Heart left ventricle (tissue), 16 donors: ENCODE measurements at places on chromosomes 2 and 18. TPM values are rescaled to one million over a fixed set of nuclear protein-coding genes. Genes with fewer than 3 reads are reported as not detected.

Gene GCG
- not detected for polyA plus RNA-seq

- H3K4me1 ChIP-seq = no peaks in the 10 kb centered on the region
- H3K36me3 ChIP-seq = no peaks in the 10 kb centered on the region
- H3K27ac ChIP-seq = no peak overlapping the region
- H3K4me3 ChIP-seq = no peak overlapping the region
- peak; percentile 16 for DNase-seq
Measured at GRCh38 chr18:22900558-22901238, 32.4 kb upstream of the RBBP8 start.

DNA sequence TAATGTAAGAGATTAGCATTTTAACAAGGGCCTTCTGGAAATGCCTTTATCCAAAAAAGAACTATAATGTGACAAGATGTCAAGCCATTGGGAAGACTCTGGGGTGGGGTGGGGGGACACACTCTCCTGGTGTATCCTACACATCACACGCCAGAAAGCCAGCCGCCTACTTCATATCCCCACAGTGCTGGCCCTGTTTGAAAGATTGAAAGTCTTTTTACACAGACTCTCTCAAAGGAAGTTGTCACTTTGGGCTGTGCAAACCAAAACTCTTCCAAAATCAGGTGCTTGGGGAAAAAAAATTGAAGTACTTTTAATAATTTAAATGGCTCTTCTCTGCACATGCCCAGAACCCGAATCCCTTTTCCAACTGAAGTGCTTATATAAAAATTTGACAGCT, 666.7 kb downstream of the BCL11A start:
- no peaks in the 10 kb centered on the region for H3K36me3 ChIP-seq
- H3K4me1 ChIP-seq = no peaks in the 10 kb centered on the region
- H3K4me3 ChIP-seq = no peak overlapping the region
- no peak overlapping the region for H3K27ac ChIP-seq

- H3K4me3 ChIP-seq = no peak overlapping the region
- no peaks in the 10 kb centered on the region for H3K27me3 ChIP-seq
- DNase-seq = no peak
Measured at GRCh38 chr2:45607701-45608100, 3.4 kb downstream of the SRBD1 start.

DNA sequence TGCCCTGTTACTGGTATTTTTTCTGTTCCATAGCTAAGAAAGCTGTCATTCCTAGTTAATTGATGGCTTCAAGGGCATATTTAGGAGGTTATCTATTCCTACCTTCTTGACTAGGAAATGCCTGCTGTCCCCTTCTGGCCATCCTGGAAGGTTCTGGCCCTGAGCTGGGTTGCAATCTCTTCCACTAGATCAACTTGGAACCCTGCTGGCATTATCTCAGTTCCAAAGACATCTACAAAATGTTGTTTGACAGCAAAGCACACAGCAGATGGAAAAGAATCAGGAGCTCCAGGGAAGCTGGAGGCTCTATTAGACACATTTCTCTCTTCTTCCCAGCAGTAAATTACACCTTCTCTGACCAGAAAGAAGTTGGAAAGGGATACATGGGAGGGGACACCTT, 192.1 kb downstream of the ARHGAP28 start:
- no peak for DNase-seq
- H3K27ac ChIP-seq = no peak overlapping the region
- H3K27me3 ChIP-seq = no peaks in the 10 kb centered on the region
- H3K36me3 ChIP-seq = no peaks in the 10 kb centered on the region
- no peaks in the 10 kb centered on the region for H3K4me1 ChIP-seq

- no peak overlapping the region for H3K27ac ChIP-seq
- DNase-seq = peak; percentile 16
- no peaks in the 10 kb centered on the region for H3K27me3 ChIP-seq
- H3K36me3 ChIP-seq = no peaks in the 10 kb centered on the region
Measured at GRCh38 chr2:56191617-56192016, 7.8 kb downstream of the CCDC85A start.

GRCh38 chr2:83536556-83536955, 922.5 kb downstream of the SUCLG1 start:
- no peak overlapping the region for H3K4me3 ChIP-seq
- DNase-seq = no peak
- no peaks in the 10 kb centered on the region for H3K4me1 ChIP-seq

- H3K36me3 ChIP-seq = peaks cover 72% of the 10 kb centered on the region
- H3K27ac ChIP-seq = no peak overlapping the region
- H3K4me3 ChIP-seq = no peak overlapping the region
Measured at GRCh38 chr2:169999054-169999453, 171.8 kb downstream of the UBR3 start.

DNA sequence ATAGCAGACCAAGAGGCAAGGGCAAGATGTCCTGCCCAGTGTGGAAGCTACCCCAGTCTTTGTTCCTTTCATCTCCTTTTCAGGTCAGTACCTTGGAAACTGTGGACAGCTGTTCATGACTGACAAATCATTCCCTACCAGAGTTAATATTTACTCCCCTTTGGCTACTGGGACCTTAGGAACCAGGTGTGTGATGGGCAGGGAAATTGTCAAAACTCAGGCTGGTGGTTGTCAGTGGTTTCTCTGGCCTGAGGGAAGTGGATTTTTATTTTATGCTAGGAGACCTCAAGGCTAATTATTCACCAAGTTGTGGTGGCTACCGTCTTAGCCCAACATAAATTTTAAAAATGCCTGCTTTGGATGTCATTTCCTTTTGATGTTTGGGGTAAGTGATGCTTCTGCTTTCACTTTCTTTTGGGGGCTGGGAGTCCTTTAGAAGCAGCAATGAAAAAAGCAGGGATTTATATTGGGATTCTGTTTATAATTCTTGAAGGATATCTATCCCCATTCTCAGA, 119.3 kb downstream of the SETBP1 start:
- no peak overlapping the region for H3K4me3 ChIP-seq
- DNase-seq = no peak
- no peak overlapping the region for H3K27ac ChIP-seq
- no peaks in the 10 kb centered on the region for H3K36me3 ChIP-seq
- no peaks in the 10 kb centered on the region for H3K27me3 ChIP-seq

DNA sequence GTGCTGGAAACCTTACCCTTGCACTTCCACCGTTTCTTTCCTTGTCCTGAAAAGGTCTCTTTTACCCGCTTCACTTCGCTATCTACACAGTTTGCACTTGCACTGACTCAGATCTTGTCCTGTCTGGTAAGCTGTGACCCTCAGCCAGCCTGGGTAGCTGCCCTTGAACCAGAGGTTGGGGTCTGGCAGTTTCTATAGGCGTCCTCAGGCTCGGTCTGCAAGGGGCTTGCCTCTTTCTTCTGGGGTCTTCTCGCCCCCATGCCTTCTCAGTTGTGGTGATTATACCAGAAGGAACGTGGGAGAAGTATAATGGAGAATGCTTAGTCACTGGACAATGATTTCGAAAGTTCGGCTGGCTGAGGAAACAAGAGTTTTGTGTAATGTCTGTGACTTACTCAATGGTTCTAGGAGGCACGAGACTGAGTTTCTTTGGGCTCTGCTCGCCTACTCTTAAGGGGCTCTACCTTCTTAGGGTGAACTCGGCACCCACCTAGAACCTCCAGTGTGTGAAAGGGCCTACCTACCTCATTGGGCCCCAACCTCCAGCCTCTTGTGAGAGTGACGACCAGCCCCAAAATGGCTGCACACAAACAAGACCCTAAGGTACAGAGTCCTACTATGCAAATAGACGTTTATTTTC, 6.9 kb upstream of the STAT1 start:
- peaks cover 13% of the 10 kb centered on the region for H3K4me1 ChIP-seq
- peak overlapping the region; percentile 88 for H3K4me3 ChIP-seq
- H3K27me3 ChIP-seq = no peaks in the 10 kb centered on the region
- H3K27ac ChIP-seq = peak overlapping the region; percentile 92

- H3K36me3 ChIP-seq = no peaks in the 10 kb centered on the region
- H3K27me3 ChIP-seq = no peaks in the 10 kb centered on the region
- no peak for DNase-seq
- no peaks in the 10 kb centered on the region for H3K4me1 ChIP-seq
Measured at GRCh38 chr2:21098294-21098693, 25.5 kb upstream of the TDRD15 start.

DNA sequence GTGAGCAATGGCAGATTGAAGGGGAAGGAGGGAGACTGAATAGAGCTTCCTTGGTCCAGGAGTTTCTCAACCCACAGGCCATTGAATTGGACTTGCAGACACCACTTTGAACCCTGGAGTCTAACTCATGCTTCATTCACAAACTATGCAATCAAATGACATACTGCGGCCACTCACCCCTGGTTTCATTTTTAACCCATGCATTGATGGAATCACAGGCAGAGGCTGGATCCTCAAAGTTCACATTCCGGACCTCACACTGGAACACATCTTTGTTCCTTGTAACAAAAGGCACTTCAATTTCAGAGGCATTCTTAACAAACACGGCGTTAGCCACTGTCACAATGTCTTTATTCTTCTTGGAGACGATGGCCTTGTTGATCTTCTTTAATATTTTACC, 40.7 kb downstream of the MRPL44 start:
- no peaks in the 10 kb centered on the region for H3K4me1 ChIP-seq
- H3K27ac ChIP-seq = no peak overlapping the region
- H3K27me3 ChIP-seq = no peaks in the 10 kb centered on the region
- peaks cover 3% of the 10 kb centered on the region for H3K36me3 ChIP-seq
